ENCODE measurements at places on chromosomes 12 and 14.

- no peak for DNase-seq
These were observed 421.5 kb upstream of the MDGA2 start for GRCh38 chr14:48096897-48097296.

DNA sequence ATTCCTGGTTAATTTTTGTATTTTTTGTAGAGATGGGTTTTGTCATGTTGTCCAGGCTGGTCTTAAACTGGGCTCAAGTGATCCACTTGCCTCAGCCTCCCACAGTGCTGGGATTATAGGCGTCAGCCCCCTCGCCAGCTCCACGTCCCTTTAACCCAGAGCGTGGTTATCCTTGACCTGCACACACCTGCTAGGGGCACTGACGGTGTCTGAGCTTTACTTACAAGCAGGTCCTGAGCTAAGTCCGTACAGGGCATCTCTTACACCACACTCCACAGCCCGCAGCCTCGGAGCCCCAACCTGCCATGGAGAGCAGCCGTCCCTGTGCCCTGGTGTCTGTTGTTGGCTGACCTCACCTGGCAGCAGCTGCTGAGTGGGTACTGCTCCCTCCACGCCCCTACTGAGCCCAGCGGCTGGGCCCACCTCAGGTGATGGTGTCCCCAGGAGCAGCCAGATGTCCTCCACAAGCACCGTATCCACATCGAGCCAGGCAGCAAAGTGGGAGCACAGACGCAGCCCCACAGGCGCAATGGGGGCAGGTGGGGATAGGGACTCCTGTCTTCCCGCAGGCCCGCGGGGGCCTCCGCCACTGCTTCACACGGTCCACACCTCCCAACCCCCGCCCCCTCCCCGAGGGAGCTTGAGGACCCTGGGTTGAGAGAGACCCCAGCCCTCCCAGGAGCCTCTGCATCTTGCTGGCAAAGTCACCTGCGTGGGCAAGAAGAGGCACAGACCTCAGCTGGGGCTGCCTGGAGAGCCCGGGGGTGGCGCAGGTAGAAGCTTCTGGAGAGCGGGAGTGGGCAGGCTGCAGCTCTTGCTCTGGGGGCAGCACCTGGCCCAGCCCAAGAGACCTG lies 325.4 kb upstream of the SFSWAP start:
- DNase-seq = no peak

DNA sequence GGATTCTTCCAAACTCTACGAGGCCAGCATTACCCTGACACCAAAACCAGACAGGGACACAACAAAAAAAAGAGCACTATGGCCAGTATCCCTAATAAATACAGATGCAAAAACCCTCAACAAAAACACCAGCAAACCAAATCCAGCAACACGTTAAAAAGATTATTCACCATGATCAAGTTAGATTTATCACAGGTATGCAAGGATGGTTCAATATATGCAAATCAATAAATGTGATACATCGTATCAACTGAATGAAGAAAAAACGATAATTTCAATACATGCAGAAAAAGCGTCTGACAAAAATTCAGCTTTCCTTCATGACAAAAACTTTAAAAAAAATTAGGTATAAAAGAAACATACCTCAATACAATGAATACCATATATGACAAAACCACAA lies 99.9 kb downstream of the CEP83 start:
- DNase-seq = no peak

DNA sequence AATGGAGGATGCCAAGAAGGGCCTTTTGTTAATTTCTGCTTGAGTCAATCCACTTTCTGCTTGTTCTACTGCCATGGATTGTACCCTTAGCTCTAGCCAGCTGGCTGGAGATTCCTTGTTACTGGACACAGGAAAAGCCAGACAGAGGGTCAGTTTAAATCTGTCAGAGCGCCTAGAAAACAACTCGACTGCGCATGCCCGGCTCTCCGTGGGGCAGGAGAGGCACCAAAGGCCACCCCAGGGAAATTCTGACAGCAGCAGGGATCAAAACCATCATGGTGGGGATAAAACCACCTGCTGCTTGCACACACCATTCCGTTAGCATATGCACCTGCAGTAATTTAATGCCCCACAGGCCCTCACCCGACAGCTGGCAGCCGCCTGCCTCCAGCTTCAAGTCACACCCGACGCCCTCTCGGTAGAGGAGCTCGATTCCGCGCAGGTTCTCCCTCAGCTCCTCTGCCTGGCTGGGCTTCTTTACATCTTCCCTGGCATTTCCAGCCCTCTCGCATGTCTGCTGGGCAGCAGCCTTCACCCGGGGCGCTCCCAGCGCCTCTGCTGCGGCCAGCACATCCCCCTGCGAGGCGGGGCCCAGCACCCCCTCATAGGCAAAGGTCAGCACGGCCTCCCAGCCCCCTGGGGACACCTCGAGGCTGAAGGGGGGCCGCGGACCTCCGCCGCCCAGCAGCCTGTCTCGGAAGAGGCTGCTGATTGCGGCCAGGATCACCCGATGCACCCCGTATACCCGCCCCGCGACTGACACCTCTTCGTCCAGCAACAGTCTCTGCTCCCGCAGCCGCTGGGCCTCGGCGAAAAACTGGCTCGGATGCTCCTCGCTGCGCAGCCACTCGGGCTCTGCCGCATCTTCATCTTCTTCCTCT lies 1.0 kb downstream of the KLHL33 start:
- DNase-seq = no peak

DNA sequence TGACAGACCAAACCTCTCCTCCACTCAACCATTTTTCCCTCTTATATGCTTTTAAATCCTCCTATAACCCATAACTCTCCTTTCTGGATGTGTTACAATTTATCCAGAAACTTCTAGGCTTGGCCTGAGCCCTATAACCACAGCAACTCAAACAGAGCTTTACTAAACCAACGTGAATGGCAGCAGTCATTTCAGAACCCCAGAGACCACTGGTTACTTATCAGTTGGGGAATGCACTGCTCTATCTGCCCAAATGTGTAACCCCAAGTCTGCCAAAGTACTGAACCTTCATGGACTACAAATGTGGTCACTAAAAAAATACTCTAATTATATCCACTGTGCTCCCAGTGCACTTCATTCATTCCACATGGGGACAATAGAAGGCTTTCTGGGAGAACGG lies 42.0 kb downstream of the NAA25 start:
- DNase-seq = no peak

DNA sequence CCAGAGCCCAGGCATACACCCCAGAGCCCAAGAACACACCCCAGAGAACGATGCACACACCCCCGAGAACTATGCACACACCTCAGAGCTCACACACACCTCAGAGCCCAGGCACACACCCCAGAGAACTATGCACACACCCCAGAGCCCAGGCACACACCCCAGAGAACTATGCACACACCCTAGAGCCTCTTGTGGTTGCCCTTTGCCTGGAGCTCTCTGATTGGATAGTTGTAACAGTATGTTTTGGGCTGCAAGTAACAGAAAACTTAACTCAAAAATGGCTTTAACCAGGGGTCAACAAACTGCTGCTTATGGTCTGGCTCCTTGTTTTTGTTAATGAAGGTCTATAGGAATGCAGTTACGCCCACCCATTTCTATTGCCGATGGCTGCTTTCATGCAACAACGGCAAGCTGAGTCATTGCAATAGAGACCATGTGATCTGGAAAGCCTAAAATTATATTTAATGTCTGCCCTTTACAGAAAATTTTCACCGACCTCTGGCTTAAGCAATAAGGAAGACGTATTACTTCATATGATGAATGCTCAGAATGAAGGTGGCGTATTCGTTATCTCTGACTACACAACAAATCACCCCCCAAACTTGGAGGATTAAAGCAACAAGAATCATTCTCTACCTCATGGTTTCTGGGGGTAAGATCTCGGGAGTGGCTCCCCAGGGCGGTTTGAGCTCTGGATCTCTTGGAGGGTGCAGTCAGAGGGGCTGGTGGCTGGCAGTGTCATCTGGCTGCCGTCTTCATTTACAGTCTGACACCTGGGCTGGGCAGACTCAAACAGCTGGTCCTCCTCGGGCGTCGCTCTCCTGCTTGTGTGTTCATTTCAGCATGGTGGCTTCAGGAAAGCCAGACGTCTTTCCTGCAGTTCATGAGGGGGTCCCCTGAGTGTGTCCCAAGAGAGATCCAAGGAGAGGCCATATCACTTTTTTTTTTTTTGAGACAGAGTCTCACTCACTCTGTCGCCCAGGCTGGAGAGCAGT lies 66.3 kb upstream of the NCOR2 start:
- no peak for DNase-seq

GRCh38 chr12:48129376-48129775 lies 10.2 kb downstream of the PFKM start:
- no peak for DNase-seq

GRCh38 chr14:50679674-50680073 lies 11.6 kb upstream of the SAV1 start:
- no peak for DNase-seq

DNA sequence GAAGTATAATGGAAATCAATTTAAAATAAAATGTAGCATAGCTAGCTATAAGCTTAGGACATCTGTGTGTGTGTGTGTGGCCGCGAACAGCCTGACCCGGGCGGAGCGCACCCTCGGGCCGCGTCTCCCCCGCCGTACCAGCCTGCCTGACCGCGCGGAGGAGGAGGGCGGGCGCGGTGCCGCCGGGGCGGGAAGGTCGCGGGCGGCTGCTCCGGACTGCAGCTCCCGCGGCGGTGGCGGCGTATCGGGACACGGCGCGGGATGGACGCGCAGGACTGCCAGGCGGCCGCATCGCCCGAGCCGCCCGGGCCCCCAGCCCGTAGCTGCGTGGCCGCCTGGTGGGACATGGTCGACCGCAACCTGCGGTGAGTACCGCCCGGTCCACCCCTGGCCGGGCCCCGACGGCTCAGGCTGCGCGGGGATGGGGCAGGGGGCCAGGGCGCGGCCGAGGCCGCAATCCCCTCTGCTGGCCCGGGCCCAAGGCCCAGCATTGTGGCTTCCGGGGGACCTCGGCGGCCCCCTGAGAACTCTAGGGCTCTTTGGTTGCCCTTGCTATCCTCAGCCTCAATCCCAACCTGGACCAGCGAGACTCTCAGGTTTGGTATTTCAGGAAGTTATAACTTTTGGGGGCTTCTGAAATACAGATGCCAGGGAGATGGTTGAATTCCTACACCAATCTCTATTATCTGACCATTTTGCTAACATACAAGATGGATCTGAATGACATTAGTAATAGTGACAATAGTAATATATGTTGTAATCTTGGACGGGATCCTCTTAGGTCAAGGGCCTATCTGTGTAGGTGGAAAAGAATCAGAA lies at the start of gene ABHD12B:
Gene ABHD12B, plus strand, starts transcription at position 140 of the 819 bp plus-strand sequence. Its CDS starts 122 bp downstream, at position 262.
- no peak for DNase-seq

DNA sequence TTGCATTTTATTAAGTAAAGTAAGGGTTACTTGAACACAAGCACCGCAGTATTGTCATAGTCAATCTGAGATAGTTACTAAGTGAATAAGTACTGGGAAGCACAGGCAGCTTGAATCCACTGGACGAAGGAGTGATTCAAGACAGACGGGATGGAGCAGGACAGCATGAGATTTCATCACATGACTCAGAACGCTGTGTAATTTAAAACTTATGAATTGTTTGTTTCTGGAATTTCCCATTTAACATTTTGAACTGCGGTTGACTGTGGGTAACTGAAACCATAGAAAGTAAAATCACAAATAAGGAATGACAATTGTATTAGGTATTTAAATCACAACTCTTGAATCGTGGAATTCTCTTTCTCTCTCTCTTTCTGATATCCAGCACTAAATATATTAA lies 1630.4 kb upstream of the SEL1L start:
- no peak for DNase-seq

DNA sequence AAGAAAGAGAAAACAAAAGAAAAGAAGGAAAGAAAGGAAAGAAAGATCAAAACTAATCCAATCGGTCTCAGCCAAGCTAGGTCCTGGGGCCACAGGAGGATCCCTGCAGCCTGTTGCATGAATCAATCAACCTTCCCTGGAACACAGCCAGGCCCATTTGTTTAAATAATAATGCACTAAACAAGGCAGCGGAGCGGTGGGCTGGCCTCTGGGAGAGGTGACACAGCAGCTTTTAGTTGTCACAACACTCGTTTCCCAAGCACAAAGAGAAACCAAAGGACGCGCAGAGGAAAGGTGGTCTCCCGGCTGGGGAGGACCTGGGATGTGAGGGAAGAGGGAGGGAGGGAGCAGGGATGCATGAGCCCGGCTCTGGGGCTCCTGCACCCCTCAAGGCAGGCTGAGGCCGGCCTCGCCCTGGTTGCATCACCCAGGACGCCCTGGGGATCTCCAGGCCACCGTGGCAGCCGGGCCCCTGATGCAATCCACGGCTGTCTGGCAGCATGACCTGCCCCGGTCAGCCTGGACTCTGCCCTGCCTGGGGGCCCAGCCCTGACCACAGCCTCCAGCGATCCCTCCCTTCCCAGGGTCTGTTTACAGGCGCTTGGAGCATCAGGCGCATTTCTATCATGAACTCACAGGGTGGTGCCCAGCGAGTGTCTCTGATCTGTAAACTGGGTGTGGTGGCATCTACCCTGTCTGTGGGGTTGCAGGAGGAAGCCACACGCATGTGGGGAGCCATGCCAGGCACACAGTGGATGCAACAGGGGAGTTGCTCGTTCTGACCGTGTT lies 32.5 kb downstream of the MMP17 start:
- DNase-seq = no peak

DNA sequence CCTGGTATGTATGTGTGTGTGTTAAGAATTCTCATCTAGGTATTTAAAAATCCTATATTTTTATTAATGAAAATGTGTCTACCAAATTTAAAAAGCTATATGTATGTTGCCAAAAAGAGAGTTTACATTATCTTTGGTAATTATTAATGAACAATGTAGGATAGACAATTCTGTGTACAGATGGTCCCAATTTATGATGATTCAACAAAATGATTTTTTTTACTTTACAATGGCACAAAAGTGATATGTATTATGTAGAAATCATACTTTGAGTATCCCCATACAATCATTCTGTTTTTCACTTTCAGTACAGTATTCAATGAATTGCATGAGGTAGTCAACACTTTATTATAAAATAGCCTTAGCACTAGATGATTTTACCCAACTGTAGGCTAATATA lies 39.4 kb downstream of the IRAK3 start:
- DNase-seq = no peak

GRCh38 chr14:68911594-68912227 lies 67.4 kb downstream of the ACTN1 start:
- no peak for DNase-seq

DNA sequence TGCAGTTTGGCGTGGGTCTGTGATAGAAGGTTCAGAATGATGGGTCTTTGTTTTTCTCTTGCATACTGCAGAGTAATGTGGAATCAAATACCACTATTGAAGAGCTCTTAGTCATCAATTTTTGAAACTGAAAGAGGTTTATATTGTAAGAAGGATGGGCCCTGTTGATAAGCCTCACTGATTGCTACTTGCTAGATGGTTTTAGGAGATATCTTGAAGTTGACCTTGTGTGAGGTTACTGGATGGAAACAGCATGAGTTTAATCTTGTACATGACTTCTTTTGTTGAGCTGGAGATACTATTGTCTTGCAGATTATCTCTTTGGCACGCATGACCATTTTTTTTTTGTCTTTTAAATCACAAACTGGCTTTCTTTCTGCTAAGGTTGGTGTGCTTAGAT lies 13.8 kb downstream of the BICD1 start:
- no peak for DNase-seq
